ENCODE measurements at places on chromosomes 7 and 10.

DNA sequence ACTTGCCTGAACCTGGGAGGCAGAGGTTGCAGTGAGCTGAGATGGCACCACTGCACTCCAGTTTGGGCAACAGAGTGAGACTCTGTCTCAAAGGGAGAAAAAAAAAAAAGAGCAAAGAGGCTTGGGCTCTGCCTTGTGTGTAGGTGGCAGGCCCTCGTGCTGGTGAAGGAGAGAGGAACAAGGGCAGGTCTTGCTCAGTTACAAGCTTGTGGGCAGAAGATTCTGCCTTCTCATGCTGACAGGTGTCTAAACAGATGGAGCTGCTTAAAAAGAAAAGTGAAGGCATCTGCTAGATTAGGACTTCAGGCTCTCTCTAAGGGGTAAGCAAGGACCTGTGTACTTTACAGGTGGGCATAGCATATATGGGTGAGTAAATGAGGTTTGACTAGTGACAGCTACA, 65.5 kb upstream of the TRIM8 start:
- DNase-seq, result no peak

- no peak for DNase-seq
Observed at GRCh38 chr7:136069840-136070529, 92.8 kb upstream of the MTPN start.

DNA sequence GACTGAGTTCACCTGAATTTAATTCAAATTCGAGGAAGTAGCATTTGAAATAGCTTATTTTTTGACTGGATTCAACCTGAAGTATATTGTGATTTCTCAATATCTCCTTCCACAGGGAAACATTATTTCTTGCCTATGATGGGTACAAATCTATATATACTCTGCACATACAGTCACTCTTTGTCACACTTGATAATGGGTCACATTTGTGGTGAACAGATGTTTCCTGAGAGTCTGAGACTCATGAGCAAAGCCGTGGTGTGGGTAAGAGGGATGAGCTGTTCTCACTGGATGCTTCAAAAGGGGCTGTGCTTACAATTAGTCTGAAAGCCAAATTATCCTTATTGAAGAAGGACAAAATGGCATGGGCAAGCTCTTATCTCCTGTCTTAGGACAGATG, 18.0 kb upstream of the TBXAS1 start:
- no peak for DNase-seq

GRCh38 chr7:149662591-149663095, 110.7 kb downstream of the ZNF467 start:
- peak; percentile 11 for DNase-seq

- no peak for DNase-seq
Observed at GRCh38 chr10:11535346-11535959, 76.0 kb downstream of the USP6NL start.

- DNase-seq, result no peak
Observed at GRCh38 chr10:122236690-122237306, 34.3 kb upstream of the BTBD16 start.

DNA sequence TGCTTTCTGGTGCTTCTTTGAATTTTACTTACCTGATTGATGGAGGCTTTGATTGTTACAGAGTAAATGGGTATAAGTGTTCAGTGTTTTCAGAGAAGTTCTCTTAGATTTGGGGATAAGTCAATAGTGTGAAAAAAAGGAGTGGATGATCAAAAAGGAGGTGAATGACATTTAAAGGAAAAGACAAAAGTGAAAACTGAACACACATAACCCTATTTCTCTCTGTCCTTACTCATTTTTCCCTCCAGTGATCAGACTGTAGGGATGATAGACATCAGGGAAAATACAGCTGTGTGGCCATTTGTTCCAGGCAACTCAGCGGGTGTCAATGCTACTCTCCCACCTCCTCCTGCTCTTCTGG, 278 bp downstream of the CPA2 start:
- no peak for DNase-seq

DNA sequence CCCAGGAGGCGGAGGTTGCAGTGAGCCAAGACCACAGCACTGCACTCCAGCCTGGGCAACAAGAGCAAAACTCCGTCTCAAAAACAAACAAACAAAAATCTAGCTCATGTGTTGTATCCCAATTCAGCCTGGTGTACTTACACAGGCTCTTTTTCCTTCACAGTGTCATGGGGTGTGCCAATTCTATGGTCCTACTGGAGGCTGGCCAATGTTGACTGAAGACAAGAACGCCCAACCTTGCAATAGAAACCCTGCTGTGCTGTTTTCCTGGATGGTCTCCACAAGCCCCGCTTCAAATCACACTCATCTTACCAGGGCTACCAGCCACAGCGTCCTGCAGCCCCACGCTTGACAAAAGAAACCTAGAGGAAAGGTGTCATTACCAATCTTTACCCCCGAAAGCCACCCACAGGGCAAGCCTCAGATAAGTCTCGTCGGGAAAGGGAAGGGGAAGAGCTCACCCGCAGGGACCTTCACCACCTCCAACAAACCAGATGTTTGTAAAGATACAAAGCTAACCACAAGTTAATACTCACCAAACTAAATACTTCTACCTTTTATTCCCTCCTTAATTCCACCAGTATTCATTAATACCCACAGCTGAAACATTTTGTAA, 64.8 kb downstream of the TNS3 start:
- DNase-seq, result no peak

DNA sequence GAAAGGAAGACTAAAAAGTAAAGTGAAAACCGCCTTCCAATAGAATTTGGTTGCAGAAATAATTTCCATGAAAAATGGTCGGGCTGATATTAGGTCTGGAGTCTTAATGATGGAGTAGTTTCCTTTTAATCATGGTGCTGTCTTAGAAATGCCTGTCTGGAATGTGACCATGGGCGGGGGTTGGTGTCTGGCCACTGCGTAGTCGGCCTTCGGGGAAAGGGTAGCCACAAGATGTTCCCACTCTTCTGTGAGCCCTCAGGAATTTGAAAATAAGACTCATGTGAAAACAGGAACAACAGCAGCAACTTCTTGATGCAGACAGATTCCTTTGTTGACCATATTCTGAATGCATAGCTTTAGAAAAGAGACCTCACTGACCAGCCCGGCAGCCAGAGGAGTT, 176.8 kb downstream of the KIAA1217 start:
- DNase-seq, result no peak

- no peak for DNase-seq
Observed at GRCh38 chr10:78450807-78451485, 417.3 kb downstream of the RPS24 start.

GRCh38 chr10:60098677-60099601, 192.6 kb upstream of the CCDC6 start:
- DNase-seq, result no peak

GRCh38 chr7:32147546-32148268, 77.5 kb upstream of the PDE1C start:
- DNase-seq, result no peak

DNA sequence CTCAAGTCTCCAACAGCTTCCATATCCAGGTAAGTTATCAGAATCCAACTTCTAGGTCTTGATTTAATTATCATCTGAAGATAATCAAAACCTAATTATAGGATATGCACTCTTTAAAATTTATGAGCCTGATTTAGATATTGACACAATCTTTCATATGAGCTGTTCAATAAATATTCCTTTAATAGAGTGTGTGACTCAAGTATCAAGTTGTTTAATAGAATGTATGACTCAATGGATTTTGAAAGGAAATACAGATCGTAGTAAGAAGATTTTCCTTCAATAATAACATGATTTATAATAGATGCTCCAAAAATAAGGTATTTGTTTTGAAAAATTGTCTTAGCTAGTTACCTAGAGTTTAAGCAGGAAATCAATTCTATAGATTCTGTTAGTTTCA, 97.8 kb downstream of the ABCA13 start:
- DNase-seq, result no peak

DNA sequence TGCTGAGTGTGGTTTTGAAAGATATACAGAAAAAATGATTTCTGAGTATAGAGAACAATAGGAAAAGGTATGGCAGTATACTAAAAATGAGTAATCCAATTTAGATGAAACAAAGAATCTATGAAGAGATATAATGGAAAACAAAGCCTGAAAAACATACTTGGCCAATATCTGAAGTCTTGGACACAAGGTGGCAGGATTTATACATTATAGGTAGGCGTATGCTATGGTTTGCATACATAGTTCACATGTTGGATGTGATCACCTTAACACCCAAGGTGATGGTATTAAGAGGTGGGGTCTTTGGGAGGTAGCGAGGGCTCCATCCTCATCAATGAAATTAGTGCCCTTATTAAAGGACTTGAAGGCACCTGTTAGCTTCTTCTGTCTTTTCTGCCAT, 34.5 kb upstream of the BPGM start:
- DNase-seq, result no peak

GRCh38 chr10:124425227-124425962, 6.7 kb upstream of the OAT start:
- DNase-seq, result no peak

DNA sequence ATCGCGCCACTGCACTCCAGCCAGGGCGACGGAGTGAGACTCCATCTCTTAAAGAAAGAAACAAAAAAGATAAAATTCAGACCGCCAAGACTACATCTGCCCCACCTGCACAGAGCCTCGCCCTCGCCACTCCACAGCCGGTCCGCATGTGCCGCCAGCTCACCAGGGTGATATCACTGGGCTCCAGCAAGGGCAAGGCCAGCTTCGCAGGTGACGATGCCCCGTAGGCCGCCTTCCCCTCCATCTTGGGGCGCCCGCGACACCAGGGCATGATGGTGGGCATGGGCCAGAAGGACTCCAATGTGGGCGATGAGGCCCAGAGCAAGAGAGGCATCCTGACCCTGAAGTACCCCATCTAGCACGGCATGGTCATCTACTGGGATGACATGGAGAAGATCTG, 34.0 kb downstream of the KIFBP start:
- no peak for DNase-seq

DNA sequence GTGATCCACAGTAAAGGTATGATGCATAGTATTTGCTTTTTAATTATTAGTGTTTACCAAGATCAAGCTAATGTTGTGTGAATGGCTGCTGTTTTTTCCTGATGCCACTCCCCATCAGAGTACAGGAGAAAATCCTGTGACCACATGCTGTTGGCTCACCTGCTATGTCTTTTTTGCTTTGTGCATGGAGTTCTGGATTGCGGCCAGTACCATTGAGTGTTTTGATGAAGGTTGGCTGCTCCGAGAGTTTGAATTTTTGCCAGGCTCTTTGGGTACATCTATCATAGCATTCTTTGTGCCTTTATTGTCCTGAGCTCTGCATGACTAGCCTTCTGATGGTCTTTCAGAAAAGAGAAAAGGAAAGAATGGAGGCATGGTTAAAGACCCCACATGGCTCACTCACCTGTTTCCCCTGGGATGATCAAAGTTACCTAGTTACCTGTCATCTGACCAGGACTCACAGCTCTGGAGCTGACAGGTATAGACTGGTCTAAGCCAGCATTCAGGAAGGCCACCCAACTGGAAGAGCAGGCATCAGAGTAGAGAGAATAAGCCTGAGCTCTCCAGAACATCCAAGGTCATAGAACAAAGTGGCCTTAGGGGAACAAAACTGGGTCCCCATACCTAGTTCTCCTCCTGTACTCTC, 11.8 kb upstream of the SGPL1 start:
- DNase-seq, result no peak

- no peak for DNase-seq
Observed at GRCh38 chr10:16360001-16360400, 76.8 kb upstream of the PTER start.

DNA sequence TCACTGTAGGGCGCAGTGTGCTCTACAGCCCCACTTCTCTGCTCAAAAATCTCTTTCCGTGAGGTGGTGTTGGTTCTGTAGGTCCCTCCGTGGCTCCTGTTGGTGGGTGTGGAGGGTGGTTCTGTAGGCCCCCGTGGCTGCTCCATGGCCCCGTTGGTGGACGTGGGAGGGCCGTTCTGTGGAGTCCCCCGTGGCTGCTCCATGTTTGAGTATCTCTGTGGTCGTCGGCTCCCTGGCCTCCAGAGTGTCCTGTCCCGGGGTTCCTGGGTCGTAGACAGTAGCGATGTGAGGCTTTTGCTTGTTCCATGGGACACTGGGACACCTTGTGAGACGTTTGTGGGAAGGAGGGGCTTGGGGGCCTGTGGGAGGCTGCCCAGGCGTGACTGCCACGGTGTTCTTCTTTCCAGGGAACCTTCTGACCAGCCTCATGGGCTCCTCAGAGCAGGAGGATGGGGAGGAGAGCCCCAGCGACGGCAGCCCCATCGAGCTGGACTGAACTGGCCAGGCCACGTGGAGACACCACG, 18.6 kb downstream of the GET4 start:
- DNase-seq, result no peak

GRCh38 chr10:5103481-5103880, 9.3 kb downstream of the AKR1C3 start:
- no peak for DNase-seq

DNA sequence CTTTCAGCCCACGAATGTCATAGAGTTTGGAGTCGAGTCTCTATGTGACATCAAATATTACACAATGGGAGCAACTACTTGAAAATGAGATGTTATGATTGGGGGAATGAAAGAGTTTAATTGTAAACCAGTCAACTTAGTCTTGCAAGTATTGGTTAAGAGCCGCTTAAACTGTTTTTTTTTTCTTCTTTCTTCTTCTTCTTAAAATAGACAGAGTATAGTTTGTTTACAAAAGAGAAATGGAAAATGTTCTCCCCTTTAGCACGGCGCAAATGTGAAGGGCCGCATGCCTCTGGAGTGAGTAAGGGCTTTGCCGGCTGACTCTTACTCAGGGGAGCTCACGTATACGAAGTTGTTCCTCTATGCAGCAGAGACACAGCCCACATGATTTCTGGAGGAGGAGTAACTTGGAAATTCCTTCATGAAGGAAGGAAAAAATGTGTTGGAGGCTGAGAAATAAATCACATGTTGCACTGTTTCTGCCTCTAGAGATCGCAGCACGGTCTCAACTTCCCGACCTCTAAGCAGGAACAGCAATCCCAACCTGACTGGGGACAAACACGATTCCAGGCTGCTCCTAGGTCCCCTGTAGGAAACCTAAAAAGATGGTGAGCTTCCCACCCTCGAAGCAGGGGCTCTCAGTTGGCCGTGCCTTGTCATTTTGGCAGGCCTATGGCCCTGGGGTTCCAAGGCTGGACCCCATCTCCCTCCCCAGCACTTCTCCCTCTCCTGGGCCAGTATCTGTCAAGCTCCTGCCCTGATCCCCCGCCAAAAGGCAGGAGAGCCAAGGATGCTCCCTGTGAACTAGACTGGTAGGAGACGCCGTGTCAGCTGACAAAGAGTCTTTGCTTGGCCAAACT, 44.8 kb downstream of the MYOF start:
- DNase-seq, result no peak

GRCh38 chr7:150742286-150742968, 5.2 kb downstream of the GIMAP5 start:
- DNase-seq, result no peak

GRCh38 chr7:78226059-78226719, 427.6 kb downstream of the PHTF2 start:
- DNase-seq, result no peak

- DNase-seq, result no peak
Observed at GRCh38 chr10:51950996-51951555, 251.7 kb upstream of the CSTF2T start.

All from activated CD8-positive, alpha-beta memory T cell treated with anti-CD3 and anti-CD28 coated beads for 1 hour (primary cell).